ENCODE measurements at places on chromosomes 5 and 9.
A peak's percentile ranks its signal among the peaks of the same experiment; 100 is the strongest.

DNA sequence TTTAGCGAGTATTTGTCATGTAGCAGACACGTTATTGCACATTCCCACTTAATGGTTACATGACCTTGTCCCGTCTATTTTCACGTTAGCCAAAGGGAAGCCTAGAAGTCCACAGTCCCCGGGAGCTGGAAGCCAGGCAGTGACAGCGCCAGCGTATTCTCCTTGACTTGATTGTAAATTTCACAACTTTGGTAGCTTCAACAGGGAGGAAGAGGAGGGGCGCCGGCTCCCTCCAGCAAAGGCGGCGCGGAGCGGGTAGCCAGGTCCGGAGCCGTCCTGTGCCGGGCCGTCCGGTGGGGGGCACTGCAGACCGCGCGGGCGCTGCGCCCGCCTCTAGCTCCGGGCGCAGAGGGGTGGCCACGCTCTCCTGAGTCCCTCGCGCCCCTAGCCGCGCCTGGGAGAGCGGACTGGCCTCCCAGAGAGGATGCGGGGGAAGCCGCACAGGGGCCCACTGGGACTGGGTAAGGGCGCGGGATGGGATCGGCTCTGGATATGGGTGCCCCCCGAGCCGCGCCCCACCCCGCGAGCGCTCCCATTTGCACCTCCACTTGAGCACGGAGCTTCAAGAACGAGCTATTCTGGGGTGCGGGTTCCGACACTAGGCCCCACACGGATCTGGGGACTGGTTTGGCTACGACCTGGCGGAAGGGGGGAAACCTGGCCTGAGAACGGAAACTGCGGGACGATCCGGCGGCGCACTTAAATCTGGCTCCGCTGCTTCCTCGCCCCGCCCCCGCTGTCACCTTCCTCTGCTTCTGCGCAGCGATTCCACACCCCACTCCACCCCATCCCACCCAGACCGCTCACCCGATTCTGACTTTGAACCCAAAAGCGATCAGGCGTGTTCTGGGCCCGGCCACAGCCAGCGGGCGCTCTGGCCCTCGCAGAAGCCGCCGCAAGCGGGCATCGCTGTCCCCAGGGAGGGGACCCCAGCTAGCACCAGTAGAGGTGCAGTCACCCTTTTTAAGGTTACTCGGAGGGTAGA lies 23.8 kb downstream of the KLF4 start:
- peak; percentile 45 for DNase-seq

DNA sequence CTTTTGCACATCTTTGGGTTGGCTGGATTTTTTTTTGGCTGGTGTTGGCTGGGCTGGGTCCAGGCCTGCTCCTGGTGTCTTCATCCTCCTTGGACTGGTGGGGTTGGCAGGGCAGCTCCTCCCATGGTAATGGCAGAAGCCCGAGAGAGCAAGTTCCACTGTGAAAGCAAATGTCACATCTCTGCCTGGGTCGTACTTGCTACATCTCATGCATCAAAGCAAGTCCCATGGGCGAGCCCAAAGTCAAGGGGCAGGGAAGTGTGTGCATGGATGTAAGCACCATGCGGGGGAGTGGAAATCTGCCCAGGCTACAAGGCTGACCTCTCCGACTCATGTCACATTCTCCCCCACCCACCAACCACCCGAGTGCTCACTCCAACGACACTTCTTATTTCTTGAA lies 26.7 kb downstream of the NKX2-5 start:
- no peak for DNase-seq

GRCh38 chr5:174876-175465 lies 16.3 kb upstream of the LRRC14B start:
- DNase-seq = no peak

GRCh38 chr5:33311893-33312292 lies 128.9 kb upstream of the TARS1 start:
- DNase-seq = no peak

- peak; percentile 72 for DNase-seq
These were observed 3.1 kb upstream of the IL7R start for GRCh38 chr5:35853631-35854030.

GRCh38 chr9:68797116-68797515 lies 92.1 kb downstream of the PIP5K1B start:
- no peak for DNase-seq

DNA sequence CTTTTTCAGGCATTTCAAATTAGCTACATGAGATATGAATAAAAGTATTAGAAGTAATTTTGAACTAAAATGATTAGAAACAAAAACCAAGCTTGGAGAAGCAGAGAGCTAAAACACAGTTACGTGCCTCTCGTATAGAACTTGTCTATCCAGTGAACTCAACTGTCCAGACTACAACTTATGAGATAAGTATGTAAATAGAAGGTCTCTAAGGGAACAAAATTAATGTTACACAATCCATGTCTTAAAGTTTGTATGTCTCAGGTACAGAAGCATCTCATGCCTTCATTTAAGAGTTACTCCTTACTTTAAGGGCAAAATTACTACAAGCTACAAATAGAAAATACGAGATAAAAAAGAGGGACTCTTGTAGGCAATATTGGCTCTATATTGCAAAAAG lies 316.8 kb downstream of the CETN3 start:
- DNase-seq = no peak

DNA sequence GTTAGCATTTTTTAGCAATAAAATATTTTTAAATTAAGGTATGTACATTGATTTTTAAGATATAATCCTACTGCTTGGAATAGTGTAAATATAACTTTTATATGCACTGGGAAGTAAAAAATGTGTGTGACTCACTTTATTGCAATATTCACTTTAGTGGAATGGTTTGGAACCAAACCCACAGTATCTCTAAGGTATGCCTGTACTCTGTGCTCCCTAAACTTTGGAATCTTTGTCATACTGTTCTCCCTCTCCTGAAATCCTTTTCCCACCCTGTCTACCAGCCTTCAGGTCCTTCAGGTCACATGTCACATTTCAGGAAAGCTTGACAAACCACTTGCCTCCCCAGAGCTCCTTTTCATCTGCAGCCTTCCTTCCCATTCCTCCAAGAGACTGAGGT lies 308.7 kb downstream of the SPOCK1 start:
- DNase-seq = no peak

DNA sequence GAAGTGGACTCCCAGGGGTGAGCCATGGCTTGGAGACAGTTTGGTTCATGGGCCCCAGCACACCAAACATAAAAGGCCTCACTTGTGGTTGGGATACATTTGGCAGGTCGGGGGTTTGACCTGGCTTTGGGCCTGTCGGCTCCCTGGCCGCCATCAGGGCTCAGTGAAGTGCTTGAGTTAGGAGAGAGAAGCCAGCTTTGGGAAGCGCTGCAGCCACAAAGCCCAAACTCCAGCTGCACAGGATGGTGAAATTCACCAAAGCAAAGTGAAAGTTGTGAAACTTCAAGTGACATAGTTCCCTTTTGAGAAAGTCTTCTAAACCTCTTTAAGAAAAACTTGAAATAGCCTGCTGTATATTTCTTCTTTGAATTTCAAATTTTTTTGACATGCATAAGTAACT lies 27.5 kb downstream of the SLC46A2 start:
- DNase-seq = no peak

DNA sequence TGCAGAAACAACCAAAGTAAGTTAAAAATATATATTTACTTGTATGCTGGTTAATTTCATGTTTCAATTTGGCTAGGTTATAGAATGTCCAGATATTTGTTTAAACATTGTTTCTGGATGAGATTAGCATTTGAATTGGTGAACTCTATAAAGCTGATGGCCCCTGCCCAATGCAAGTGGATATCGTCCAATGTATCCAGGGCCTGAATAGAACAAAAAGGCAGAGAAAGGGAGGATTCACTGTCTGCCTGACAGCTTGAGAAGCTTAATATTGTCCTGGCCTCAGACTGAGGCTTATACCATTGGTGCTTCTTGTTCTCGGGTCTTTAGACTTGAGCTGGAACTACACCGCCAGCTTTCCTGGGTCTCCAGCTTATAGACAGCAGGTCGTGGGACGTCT lies 446.7 kb upstream of the ACTBL2 start:
- no peak for DNase-seq

- no peak for DNase-seq
These were observed 352.0 kb downstream of the KCTD16 start for GRCh38 chr5:144522698-144523097.

- DNase-seq = no peak
These were observed 182.9 kb upstream of the MEF2C start for GRCh38 chr5:89065919-89066318.

DNA sequence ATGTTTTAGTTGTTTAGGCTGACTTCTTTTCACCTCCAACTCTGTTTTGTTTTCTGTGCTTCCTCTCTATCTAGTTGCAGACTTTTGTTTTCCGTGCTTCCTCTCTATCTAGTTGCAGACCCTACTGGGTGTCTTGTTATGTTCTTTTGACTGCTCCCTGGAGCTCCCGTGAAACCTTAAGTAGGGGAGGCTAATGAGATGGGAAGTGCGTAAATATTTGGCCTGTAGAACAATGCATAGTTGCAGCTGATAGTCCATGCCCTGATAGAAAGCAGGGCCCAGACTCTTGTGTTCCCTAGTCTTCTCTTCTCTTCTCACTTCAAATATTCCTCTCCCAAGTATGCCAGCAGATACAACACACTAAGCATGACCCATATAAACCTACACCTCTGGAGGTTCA lies 757.0 kb downstream of the BRINP1 start:
- DNase-seq = no peak

GRCh38 chr9:89543111-89543510 lies 45.2 kb upstream of the SEMA4D start:
- no peak for DNase-seq

- DNase-seq = no peak
These were observed 517.6 kb downstream of the BNC2 start for GRCh38 chr9:16352791-16353401.

GRCh38 chr9:16651446-16651964 lies 219.0 kb downstream of the BNC2 start:
- no peak for DNase-seq

GRCh38 chr9:121399883-121400607 lies 30.0 kb upstream of the STOM start:
- DNase-seq = no peak

DNA sequence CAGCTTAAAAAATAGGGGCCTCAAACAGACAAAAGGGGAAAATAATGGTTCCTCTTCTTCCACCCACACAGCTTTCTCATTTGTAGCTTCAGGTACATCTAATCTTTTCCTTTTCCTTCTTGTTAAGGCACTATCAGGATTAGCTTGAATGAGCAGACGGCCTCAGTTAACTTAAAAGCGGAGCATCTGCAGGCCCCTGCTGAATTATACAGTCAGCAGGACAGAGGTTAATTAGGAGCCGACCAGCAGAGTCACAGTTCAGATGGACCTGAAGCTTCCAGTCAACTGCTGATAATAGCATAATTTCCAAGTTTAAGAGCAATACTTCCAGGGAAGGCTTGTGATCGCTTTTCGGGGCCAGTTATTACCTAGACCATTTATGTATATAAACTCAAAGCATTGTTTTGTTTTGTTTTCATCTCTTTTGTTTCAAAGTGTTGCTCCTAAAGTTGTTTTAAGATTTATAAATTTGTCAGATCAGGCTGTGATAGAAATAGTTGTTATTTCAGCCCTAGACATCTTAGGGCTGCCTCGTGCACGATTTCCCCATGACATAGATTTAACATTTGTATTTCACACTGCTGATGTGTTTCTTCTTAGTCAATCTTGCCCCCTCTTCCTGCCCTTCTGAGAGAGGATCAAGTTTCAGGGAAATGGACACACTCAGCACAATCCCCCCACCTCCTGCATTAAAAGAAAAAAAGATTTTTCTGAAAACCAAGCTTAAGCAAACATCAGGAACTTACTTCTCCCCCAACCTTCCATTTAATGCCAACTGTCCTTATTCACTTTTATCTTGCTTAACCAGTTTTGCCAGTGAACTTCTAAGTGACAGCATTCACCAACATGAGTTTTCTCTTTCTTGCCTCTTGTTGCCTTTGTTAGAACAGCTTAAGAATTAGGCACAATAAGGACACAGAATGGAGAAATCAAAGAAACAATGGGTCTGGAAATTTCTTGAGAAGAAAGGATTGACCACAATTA lies 449.8 kb downstream of the ARHGEF28 start:
- DNase-seq = no peak

DNA sequence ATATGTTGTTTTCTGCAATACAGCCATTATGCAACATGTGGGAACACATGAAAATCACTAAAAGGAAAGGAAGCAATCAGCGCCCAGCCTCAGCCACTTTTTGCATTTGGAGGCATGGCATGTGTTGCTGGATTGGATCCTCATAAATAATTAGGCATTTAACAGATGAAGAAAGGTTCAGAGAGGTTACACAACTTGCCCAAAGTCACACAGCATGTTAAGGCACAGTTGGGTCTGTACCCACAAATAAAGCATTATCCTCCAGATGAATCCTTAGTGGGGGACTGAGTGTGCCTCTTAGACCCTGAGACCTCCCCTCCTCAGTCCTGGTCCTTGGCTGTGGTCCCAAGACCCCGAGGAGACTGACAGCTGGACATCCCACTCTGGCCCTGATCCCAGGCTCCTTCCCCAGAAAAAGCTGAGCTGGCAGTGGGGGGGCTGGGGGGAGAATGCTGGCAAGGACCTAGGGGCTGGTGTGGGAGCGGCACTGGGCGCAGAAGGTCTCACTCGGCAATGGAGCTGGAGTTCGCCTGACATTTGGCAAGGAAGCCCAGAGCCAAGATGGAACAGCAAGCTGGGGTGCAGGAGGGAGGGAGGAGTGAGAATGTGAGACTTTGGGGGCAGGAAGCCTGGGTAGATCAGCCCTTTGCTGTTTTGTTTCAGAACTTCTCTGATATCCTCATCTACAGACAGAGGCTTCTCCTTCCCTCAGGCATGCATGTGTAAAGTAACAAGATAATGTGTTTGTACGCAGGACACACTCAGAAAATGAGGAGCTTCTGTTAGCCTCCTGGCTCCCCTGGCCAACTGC lies 6.9 kb upstream of the AKNA start:
- DNase-seq = no peak

DNA sequence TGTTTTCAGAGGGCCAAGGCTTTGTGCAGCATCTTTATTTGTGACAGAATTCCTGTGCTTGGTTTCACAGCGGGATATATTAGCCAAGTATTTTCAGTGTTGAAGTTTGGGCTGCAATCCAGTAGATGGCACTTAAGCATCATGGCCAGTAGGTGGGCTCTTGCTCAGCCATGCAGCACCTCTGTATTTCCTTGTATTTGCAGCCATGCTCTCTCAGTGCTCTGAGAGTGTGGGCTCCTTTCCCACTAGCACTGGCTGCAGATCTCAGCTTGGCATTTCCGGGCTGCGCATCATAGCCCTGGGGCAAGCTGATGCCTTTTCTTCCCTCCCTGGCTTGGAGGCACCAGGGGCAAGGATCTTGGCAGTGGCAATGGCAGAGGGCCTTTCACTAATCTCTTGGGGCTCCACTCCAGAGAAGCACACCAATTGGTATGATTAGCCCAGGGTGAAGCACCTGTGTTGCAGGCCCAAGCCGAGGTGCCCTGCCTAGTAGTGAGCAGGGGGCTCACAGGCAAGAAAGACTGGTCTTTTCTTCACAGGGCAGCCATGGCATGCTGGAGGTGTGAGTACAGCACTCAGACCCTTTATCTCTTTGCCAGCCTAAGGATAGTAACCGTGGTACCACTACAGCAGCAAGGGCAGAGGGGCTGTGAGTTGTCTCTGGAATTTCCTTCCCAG lies 48.3 kb downstream of the SLCO6A1 start:
- no peak for DNase-seq

All from activated T-cell treated with anti-CD3 and anti-CD28 coated beads, Interleukin-2, amount 50 U/mL, for 24 hours (primary cell).